ENCODE measurements at places on chromosomes 13 and 19.
A peak's percentile ranks its signal among the peaks of the same experiment; 100 is the strongest.

GRCh38 chr13:70249332-70250064 is 141.2 kb upstream of the KLHL1 start:
- no peak for DNase-seq

GRCh38 chr19:37698216-37698615 is 21.3 kb downstream of the ZNF607 start:
- DNase-seq: no peak

DNA sequence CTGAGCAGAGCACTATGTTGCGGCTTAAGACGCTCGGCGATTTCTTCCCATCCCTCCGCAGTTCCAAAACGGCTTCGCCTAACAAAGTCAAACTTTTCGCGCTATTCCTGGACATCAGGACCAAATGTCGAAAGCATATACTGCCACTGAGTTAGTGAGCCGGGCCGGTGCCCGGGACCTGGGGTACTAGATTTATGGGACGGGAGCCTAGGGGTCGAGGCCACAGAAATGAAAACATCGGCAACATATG is 699 bp downstream of the RCBTB2 start:
- no peak for DNase-seq

GRCh38 chr13:24038841-24039330 is 121.6 kb upstream of the SPATA13 start:
- DNase-seq: no peak

GRCh38 chr13:50636007-50636704 is 207.3 kb downstream of the DLEU7 start:
- peak; percentile 29 for DNase-seq

DNA sequence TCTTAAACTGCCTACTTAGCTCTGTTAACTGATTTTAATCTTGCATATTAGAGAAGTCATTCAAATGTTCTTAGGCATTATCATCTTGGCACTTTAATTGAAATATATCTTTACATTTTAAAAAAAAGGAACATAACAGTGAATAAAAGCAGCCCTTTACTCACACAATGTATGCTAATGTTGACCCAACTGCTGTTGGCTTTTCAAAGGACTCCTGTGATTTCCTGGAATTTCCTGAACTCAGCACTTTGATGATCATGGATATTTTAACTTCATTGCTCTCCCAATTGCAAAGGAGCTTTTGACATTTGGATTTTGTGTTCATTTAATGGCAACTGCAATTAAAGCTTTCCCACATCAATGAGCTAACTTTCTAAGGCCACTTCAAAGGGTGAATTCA is 1230.3 kb downstream of the DIAPH3 start:
- no peak for DNase-seq

GRCh38 chr19:53172889-53173288 is 14.0 kb upstream of the ZNF347 start:
- DNase-seq: no peak

DNA sequence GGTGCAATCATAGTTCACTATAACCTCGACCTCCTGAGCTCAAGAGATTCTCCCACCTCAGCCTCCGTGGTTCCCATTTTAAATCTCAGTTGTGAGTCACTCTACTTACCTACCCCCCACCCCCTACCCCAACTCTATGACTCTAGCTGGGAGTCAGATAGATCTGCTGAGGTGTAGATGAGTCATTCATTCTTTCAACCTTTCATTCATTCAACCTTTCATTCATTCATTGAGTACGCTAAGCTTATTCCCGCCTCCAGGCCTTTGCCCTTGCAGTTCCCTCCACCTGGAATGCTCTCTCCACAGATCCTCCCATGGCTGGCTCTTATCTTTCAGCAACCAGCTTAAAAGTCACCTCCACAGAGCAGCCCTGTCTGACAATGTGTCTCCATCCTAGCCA is 1.1 kb upstream of the MAST1 start:
- no peak for DNase-seq

GRCh38 chr19:35029737-35030256 is 473 bp upstream of the SCN1B start:
- DNase-seq: no peak

- DNase-seq: no peak
These were observed 25.2 kb downstream of the IGFL1 start for GRCh38 chr19:46254776-46255175.

GRCh38 chr13:50609011-50609410 is 234.5 kb downstream of the DLEU7 start:
- no peak for DNase-seq

GRCh38 chr13:32587811-32588170 is 1.5 kb downstream of the PDS5B start:
- DNase-seq: no peak

DNA sequence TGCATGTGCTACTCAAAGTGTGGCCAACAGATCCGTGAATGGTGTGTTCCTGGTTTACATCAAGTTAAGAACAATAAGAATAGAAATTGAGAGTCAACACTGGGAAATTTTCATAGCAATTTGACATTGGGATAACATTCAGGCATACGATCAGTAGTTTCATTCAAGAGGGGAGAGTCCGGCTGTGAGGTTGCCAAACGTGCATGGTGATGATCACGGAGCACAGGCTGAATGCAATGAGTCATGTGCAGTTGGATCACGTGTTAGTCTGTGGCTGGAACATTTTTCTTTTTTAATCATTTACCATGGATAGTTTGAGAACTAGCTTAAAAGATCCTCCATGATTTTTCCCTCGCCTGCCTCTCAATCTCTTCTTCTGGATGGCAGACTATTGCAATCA is 2.5 kb upstream of the DCT start:
- no peak for DNase-seq

GRCh38 chr13:51726446-51727193 is 77.3 kb downstream of the DHRS12 start:
- no peak for DNase-seq

- DNase-seq: no peak
These were observed 44.7 kb upstream of the SIAH3 start for GRCh38 chr13:45896285-45896684.

- no peak for DNase-seq
These were observed 74.1 kb downstream of the ABCC4 start for GRCh38 chr13:95226932-95227695.

- no peak for DNase-seq
These were observed 21.1 kb downstream of the CCDC97 start for GRCh38 chr19:41330946-41331678.

DNA sequence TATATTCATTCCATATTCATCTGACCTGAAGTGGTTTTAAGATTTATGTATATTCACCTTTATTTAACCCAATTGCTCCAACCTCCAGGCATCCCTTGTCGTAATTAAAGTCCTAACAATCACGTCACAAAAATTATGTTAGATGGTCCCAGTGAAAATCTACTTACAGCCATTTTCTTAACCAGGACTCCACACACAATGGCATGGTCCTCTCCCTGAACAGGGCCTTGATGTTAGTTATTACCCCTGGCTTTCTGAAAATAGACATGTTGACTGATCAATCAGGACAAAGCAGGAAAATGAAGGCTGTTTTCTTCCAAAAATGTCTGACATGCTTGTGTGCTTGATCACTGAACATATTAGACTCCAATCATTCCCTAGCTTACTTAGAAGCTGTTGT is 542.7 kb upstream of the SLITRK5 start:
- DNase-seq: no peak

DNA sequence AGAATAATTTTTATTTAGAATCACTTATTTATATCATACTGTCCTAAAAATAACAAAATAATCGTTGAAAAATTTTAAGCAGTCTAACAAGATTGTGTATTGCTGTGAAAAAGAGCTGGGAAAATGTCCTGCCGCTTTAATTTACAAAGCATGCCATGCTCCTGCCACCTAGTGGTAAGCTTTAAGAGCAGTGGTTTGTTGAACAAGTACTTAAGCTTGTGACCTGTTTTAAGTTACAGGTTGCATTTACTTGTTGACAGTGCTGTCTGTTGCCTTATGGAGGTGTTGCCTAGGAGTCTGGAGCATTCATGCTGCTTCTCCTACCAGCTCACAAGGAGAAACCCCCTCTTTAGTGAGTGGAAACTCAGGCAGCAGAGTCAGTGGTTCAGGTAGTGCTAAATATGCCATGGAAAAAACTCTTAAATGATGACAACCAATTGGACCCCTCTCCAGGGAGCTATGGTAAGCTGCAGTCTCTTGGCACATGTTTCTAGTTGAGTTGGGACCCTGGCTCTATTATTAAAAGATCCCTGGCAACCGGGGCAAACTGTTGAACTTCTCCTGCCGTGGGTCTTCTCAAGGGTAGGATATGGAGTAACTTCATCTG is 68.4 kb downstream of the SPATA13 start:
- peak; percentile 71 for DNase-seq

- DNase-seq: peak; percentile 87
These were observed 797 bp upstream of the HSD17B14 start for GRCh38 chr19:48837051-48837524.

- no peak for DNase-seq
These were observed 17.2 kb downstream of the FGF21 start for GRCh38 chr19:48772503-48772953.

- no peak for DNase-seq
These were observed 99.3 kb upstream of the SOX1 start for GRCh38 chr13:111967572-111968201.

GRCh38 chr13:114021464-114022308 is 47.8 kb upstream of the C13orf46 start:
- no peak for DNase-seq

DNA sequence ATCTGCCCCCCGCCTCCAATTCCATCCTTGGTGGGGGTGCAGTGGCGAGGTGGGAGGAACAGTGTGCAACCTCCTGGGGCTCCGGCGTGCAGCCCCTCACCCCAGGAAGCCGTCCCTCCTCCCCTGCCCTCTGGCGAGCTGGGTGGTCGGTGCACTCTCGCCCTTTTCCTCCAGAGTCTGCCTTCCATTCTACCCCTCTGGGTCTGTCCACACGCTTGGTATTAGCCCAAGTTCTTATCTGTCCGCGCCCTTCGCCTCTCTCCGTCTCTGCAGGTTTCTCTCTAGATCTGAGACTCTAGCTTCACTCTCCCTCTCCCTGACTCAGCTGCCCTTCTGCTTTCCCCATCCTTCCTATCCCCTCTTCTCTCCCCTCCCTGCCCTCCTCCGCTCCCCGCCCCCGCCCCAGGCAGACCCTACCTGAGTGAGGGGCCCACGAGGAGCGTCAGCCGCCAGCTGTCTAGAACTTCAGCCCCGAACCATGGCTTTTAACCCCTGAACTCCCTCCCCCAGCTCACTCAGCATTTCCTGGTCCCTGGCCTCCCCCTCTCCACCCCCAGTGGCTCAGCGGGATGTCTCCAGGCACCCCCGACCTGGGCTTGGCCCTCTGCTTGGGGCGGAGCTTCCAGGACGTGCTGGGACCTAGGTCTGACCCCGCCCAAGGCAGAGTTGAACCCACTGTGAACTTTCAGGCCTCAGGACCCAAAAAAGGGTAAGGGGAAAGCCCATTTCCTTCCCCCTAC is 499 bp upstream of the KLK13 start:
- DNase-seq: no peak

DNA sequence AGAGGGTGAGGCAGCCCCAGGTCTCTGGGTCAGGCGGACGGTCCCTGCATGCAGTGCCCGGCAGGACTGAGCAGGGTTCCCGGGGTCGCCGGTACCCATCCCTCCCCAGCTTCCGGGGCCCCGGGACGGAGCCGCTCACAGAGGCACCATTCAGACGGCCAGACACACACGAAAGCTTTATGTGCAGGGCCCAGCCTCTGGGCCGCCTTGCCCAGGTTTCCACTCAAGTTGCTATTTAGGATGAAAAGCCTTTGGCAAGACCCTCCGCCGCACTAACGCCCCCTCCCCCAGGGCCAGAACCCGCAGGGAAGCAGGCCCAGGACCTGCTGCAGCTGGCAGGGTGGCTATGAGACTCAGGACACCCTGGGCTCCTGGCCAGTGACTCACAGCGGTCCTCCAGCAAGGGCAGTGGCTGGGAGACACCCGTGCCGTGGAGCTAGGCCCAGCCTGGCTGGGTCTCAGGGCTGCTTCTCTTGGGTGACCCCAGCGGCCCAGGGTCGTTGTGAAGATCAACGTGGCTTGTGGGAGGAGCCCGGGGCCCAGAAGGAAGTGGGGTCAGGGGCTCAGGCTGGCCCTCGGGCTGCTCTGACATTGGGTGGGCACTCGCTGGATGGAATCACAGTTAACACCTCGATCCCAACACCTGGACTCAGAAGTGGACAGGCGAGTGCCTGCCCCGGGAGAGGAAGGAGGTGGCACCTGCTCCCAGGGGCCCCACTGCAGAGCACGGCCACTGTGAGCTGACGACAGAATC is 4.8 kb downstream of the C19orf25 start:
- DNase-seq: no peak

DNA sequence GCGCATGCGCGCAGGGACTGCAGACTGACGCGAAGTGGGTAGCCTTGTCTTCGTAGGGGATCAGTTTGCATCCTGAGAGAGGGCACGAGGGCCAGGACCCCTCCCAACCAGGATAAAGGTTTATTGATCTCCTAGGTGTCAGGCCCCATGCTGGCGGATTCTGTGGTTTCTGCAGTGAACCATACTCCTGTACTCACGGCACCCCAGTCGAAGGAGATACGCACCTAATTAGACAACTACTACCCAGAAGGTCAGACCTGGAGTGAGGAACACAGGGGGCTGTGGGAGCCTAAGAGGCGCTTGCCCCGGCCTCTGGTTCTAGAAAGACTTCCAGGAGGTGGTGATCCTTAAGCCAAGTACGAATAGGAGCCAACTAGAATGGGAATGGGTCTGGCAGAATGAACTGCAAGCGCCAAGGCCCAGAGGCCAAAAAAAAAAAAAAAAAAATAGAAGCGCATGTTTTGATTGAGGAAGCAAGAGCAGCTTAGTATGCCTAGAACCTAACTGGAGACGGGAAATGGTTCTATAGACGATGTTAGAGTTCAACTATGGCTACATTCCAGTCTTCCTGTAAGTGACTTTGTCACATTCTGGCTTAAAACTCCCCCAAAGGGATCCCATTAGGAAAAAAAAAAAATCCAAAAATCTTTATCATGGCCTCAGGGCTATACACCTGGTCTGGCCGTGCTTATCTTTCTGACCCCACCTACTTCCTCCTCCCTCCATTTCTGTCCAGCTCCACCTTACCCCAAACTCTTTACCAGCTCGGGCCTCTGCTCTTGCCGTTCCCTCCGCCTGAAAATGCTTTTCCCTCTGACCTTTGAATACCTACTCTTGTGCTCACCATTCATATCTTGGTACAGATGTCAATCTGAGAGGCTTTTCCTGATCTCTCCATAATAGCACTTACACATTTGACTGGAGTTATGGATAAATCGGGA is 902 bp upstream of the ZNF428 start:
- no peak for DNase-seq

DNA sequence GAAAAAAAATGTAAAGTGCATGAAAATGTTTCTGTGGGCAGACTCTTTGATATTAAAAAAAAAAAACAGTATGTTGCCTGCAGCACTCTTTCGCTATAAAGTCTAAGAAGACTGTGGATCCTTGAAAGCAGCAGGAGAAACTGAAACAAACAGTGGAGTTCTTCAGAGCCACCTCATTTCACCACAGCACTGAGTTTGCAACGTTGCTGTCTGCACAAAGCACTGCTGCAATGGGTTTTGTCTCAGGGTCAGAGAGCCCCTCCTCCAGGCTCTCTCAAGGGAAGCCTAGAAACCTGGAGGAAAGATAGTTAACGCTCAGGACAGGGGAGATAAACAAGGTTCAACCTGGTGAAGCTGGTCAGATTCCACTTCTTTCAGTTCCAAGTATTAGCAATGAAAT is 248.7 kb downstream of the EFNB2 start:
- DNase-seq: no peak

GRCh38 chr13:39847336-39847735 is 191.9 kb downstream of the COG6 start:
- DNase-seq: no peak

GRCh38 chr19:16258440-16258903 is 60.8 kb downstream of the AP1M1 start:
- no peak for DNase-seq

- no peak for DNase-seq
These were observed 26.5 kb downstream of the TUBGCP3 start for GRCh38 chr13:112561478-112561877.

- DNase-seq: peak; percentile 46
These were observed 25.5 kb downstream of the FOXO1 start for GRCh38 chr13:40640845-40641458.

Measured in CD4-positive, alpha-beta T cell treated with Interferon alpha-2 for 1 hour (primary cell).